ENCODE measurements at places on chromosomes 5 and 9.

GRCh38 chr5:174454890-174455289, 269.5 kb upstream of the MSX2 start:
- no peak for DNase-seq

- DNase-seq, result no peak
These were observed 76.3 kb upstream of the RAPGEF1 start for GRCh38 chr9:131815970-131816873.

GRCh38 chr9:107487521-107488374, 1.8 kb downstream of the KLF4 start:
- DNase-seq, result no peak

- DNase-seq, result no peak
These were observed 912.3 kb upstream of the SEMA6A start for GRCh38 chr5:117486879-117487391.

DNA sequence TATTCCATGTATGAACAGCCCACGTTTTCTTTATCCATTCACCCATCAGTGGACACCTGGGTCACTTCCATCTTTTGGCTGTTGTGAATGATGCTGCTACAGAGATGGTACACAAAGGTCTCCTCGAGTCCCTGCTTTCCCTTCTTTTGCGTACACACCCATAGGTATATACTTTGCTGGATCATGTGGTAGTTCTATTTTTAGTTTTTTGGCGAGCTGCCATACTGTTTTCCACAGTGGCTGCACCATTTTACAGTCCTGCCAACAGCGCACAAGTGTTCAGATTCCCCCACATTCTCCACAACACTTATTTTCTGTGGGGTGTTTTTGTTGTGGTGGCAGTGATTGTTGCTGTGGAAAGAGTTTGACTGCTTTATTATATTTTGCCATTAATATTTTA, 16.2 kb downstream of the RAPGEF1 start:
- DNase-seq, result no peak

GRCh38 chr5:172944741-172945140, 14.5 kb upstream of the RPL26L1 start:
- no peak for DNase-seq

DNA sequence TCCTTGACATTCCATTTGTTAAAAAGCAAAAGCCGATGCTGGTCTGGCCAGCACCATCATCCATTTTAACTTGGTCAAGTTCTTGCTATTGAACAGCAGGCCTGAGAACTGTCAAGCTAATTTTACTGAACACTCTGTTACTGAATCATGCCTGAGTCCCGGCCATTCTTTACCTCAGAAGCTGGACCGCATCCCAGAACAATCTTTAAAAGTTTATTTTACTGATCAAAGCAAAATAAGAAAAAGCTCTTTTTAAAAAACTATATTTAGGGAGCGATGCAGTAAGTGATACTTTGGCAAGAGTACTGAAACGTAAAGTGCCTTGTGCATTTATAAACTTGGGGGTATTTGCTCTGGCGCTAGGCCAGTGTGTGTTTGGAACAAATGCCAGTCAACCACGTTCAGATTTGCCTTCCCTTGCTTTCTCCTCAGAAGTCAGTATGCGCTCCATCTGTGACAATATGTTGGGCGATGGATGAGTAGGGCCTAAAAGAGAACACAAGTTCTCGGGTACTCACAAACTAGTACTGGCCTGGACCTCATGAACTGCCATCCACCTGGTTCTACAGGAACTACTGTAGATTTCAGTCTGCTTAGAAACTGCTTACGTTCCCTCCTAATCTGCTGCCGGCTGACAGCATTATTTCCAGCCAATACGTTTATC, 161.9 kb downstream of the MAPKAP1 start:
- DNase-seq, result no peak

DNA sequence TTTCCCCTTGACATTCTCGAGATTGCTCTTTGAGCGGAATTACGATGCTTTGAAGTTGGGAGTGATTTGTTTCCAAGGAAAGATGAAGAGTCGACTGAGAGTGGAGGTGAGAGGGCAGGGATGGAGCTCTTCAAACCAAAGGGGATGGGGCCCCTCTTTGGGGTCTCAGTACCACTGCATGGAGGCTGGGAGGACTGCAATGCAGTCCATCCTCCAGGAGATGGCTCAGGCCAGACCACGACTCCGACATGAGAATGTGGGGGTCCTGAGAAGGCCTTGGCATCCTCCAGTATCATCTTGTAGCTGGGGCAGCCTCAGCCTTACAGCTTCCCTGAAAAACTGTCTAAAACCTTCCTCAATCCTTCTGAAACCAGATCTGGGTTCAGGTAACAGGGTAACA, 51.1 kb upstream of the CDKN2AIPNL start:
- no peak for DNase-seq

DNA sequence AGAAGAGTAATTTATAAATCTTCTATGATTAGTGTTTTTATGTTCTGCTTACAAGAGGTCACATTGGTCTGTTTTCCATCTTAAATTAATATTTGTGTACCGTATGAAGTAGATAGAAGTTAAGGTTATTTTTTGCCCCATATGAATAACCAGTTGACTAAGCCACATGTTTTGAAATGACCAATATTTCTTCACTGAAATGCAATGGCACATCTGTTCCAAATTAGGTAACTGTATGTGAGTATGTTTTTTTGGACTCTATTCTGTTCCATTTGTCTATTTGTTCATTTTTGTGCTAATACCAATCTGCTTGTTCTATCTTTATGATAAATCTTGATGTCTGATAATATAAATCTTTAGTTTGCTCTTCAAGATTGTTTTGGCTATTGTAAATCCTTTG, 17.7 kb downstream of the JAK2 start:
- no peak for DNase-seq

DNA sequence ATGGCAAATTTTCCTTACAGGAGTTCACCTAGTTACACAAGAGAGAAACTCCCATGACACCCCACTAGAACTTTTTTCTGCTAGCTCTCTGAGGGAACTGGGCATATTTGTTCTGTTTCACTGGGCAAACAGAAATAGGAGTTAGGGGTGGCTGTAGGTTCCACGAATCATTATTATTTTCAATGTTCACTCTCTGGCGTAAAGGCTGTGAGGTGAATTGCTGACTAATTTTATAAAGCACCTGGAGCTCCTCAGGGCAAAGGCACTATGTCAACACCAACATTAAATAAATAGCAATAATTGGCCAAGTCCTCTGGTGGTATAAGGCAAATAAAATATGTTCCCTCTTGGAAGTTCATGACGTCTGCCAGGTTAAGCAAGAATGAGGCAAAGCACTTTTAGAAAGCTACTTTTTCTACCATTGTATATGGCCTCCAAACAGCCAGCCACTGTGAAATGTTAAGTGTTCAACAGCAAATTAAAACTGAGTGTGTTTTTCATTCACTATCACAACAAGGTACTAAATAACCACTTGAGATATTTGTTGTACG, 344.6 kb downstream of the PDE4D start:
- DNase-seq, result no peak

DNA sequence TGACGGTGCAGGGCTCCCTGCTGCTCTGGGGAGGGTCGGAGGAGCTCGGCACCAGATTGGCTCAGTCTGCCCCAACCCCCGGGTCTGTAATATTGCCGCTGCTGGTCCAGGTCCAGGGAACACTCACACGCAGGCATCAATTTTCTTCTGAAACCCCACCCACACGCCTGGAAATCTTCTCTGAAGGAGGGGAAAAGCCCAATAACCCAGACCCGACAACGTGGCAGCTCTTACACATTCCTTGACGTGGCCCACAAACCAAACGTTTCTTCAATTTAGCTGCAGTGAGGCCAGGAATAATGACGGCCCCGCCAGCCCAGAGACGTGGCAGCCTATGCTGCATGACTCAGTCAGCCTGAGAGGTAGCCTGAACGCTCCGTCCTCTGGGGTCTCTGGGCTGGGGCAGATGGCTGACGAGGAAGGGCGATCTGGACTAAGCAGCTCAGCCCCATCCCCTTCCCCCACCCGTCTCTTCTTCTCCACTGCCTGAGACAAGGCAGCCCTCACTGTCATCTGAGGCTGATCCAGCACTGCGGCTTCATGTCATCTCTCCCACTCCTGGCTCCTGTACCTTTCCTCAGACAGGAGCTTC, 9.9 kb upstream of the SPARC start:
- no peak for DNase-seq

- no peak for DNase-seq
These were observed 509.8 kb downstream of the DMAC1 start for GRCh38 chr9:7289773-7290172.

GRCh38 chr9:117394655-117395054, 20.2 kb downstream of the ASTN2 start:
- DNase-seq, result no peak

DNA sequence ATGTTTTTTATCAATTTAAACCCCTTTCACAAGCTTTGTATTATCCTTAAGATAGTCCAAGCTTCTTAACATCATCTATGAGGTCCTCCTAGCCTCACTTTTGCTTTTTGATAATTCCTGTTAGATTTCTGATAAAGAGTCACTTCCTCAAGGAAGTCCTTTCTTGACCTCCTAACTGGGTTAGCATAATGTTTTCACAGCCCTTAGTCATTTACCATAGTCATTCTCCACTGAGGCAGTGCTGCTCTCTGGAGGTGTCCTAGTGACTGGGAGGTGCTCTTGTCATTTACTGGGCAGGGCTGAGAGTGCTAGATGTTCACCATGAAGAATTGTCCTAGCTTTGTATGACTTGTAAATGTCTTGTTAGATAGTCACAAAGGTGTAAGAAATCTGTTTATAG, 26.4 kb downstream of the TNPO1 start:
- peak; percentile 23 for DNase-seq

DNA sequence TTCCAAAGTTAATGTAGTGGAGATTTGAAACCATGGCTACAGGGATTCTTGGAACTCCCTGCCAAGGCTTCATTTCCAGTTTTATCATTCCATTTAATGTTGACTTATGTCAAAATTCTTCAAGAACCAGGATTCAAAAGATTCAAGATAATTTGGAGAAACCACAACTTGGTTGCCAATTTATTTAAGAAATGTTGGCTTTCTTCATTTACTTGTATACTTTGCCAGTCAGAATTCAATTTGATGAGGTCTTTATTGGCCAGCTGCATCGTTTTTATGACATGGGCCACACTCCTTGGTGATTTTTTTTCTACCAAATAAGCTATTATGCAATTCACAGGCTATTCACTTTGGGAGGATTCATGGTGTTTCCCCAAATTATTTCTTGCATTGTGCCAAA, 53.1 kb upstream of the RASEF start:
- DNase-seq, result no peak

- no peak for DNase-seq
These were observed 60.1 kb upstream of the UBAC1 start for GRCh38 chr9:136021171-136021871.

DNA sequence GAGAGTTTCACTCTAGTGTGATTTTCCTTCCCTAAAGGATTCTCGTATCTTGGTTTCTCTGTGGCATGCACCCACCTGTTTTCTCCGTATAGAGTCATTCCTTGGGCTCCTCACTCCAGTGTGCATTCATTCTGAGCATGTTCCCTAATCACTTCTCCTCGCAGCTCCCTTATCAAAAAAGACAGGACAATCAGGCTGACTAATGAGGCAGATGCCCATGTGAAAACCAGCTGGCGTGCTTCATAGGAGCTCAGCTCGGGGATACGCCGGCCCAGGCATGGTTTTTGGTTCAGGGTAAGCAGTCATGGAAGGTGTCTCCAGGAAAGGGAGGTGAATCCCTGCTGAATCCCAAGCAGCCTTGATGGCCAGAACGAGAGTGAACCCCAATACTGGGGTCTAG, 41.2 kb upstream of the INSYN2B start:
- DNase-seq, result no peak

GRCh38 chr5:91352831-91353695, 30.1 kb downstream of the ARRDC3 start:
- no peak for DNase-seq

- DNase-seq, result no peak
These were observed 1.0 kb downstream of the HMGCS1 start for GRCh38 chr5:43312076-43312661.

DNA sequence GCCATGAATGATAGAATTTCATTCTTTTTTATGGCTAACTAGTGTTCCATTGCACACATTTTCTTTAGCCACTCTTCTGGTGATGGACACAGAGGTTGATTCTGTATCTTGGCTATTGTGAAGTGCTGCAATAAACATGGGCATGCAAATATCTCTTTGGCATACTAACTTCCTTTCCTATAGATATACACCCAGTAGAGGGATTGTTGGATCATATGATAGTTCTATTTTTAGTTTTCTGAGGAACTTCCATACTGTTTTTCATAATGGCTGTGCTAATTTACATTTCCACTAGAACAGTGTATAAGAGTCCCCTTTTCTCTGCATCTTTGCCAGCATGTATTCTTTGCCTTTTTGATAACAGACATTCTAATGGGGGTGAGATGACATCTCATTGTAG, 50.4 kb upstream of the CDK5RAP2 start:
- DNase-seq, result no peak

- DNase-seq, result no peak
These were observed 23.8 kb downstream of the TMEM232 start for GRCh38 chr5:110702704-110703103.

DNA sequence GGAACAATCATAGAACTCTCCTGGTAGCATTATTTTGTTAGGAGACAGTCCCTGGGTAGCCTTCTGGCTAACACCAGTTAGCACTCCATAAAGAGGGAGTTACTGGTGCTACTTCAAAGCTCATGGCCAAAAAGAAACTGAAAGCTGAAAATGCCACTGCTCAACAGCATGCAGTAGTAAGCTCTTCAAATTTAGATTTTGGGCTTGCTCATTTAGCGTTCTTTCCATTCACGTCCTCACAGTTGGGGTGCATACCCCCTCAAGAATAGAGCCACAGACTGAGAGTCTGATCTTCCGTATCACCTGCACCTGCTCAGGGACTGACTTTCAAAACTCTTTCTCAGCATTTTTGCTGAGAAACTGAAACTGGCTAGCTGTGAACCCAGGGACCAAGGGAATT, 24.7 kb downstream of the NTRK2 start:
- DNase-seq, result no peak

DNA sequence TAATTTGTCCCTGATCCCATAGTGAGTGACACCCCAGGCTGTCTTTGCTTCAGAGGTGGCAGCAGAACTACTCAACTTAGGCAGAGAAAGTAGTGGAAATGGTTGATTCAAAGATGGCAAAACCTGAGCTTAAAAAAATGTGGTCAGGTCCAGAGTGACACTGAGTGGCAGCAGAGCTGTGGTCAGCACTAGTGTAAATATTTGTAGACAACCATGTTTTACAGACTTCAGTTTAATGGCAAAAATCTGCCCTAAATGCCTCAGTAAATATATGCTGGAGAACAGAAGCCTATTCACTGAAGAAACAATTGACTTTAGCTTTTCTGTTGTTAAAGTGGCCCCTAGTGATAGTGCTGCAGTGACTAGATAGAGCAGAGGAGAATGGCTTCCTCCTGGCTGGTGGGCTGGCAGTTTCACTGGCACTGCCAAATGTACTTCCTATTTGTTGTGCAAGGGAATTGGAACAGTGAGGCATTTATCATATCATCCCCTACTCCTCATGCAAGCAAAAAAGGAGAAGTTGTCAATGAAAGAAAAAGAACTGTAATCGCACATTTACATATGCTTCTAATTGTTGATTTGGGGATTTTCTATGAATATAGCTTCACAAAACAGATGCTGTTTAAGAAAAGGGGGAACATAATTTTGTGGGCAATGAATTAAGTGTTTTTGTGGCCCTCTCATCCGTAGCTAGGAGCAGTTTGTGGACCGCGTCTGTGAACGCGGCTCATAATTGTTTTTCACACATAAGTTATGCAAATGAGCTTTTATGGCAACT, 12.0 kb downstream of the PBX3 start:
- peak; percentile 68 for DNase-seq

All from GDM1 (cell line).